NCI-H1930 (cell line): ENCODE measurements at places on chromosomes 7 and 10.

DNA sequence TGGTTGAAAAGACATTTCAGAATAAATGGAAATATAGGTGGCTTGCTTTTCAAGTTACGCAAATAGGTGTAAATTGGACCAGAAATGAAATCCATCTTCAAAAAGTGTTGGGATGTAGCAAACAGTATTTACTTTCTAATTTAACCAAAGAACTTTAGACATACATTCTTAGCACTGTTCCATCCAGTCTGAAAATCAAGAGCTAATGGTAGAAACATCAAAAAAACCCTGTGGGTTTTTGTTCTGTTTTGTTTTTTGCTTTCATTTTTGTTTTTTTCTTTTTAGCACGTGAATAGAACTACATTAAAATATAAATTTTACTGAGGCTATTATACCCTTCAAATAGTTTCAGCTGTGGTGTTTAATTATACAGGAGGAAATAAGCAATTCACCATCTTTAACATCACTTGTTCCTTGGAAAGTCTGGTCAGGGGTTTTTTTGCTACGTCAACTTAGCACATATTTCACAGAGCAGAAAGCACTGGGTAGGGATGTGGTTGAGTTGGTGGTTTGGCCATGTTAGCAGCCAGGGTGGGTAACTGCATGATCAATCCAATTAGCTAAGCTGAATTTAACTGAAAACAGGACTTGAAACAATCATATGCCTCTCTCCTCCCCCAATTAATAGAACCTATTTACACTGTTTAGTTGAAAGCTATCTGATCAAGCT is 275.4 kb upstream of the PFKP start:
- no peak for DNase-seq

DNA sequence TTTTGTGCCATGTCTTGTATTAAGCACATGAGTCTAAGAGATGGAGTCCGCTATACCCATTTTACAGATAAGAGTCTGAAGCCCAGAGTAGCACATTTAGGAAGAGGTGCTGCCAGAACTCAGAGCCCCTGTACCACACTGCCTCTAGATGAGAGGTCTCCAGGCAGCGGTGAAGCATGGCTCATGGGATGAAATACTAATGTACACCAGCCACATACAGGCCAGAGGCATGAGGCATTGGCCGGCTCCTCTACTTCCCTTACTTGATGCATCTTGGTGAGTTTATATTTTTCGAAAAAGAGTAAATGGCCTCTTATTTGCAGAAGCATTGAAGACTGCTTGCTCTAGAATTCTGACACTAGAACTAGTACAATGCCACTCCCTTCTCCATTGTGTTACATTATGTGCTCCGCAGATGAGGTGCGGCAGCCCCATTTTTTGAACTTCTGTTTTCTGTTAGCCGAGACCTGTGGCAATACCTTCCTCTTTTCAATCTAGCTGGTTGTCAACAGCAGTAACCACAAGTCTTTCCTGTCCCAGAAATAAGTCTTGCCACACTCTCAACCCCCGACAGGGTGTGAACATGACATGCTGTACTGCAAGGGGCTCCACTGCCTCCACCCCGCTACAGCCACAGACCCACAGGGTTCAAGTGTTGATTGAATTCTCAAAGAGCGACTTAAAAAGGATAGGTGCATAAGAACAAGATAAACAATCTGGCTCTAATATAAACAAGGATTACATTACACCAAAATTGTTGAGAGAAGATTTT is 145.3 kb downstream of the CELF2 start:
- no peak for DNase-seq

DNA sequence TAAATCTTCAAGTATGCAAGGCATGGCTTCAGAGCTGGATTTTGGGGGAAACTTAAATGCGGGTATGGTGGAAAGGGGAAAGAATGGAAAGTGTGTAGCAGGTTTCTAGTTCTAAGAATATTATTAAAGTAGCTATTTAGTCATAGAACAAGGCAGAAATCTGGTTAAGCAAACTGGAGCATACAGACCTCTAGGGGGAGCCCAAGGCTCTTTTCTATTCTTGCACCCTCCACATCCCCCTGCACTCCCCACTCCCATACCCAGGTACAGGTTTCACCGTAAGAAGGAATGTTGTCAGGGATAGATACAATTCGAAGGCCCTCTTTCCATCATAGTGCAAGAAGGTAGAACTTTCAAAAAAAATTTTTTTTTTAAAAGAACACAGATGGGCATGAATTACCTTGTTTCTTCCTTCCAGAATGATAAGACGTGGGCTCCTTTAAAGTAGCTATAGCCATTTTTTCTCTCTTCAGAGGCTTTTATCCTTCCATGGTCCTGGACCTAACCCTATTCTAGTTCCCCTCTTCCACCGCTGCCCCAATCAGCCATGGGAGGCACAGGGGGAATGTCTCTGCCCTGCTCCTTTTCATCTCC is 41.5 kb upstream of the SMIM30 start:
- DNase-seq = peak; percentile 1

GRCh38 chr7:16365952-16366351 is 55.4 kb downstream of the CRPPA start:
- DNase-seq = no peak

- no peak for DNase-seq
Observed at GRCh38 chr10:34151481-34151880, 663.6 kb downstream of the PARD3 start.

- DNase-seq = no peak
Observed at GRCh38 chr7:13041368-13041988, 354.0 kb downstream of the ARL4A start.

- DNase-seq = no peak
Observed at GRCh38 chr10:70162151-70162891, 8.0 kb downstream of the SAR1A start.

DNA sequence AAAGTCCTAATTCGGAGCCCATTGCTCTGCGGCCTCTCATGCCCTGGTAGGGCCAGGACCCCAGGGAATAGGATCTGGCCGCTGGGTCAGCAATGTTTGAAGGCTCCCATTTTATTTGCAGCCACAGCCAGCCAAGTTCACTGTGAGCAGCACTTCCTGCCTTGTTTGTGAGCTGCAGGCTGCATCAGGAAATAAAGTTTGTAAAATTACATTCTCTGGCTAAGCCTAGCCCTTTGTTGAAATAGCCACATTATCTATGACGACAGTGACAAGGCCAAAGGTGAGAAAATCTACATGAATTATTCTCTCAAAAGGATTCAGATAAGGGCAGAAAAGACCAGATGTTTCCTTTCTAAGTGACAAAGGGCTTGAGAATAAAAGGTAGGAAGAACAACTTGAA is 23.7 kb upstream of the ITGB1 start:
- DNase-seq = no peak

DNA sequence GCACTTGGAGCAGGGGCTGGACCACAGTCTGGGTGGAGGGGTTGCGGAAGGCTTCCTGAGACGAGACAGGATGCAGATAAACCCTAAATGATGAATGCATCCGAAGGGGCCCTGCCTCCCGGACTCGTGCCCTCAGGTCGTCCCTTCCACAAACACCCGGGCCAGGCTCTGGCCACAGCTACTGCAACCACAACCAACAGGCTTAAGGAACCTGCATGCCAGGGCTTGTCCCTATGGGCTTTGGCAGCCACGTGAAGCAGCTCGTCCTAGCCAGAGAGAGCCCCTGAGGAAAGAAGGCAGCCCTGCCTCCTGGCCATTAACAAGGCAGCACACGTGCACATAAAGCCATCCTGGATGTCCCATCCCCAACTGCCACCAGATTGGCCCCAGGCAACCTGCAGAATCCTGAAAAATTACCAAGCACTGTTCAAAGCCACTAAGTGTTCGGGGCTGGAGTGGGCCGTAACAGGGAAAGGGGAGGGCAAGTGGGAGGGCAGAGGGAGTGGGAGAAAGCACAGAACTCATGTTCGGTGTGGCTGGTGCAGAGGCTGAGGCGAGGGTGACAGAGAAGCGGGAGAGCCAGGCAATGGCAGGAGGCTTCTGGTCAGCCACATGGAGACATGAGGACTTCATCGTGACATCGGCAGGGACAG is 62.7 kb downstream of the MAD1L1 start:
- no peak for DNase-seq

DNA sequence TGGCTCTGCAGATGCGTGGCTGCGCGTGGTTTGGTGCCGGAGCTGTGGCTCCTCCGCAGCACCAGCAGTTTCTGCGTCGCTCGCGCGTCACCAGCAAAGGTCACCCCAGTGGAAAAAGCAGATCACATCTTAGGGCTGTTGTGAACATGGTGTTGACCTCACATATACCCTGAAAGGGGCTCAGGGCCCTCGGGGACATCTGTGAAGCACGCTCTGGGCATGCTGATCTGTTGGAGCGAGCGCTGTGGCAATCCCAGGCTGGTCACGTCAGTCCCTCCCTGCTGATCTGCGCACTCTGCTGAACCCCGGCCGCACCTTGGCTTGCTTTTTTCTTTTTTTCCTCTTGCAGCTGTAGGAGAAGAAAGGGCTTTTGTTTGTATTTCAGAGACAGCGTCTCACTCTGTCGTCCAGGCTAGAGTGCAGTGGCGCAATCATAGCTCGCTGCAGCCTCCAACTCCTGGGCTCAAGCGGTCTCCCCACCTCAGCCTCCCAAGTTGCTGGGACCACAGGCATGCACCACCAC is 33.3 kb upstream of the AP5Z1 start:
- DNase-seq = no peak

- DNase-seq = no peak
Observed at GRCh38 chr7:134968110-134968509, 18.2 kb upstream of the AGBL3 start.

- DNase-seq = no peak
Observed at GRCh38 chr10:127952575-127952869, 45.6 kb downstream of the PTPRE start.

DNA sequence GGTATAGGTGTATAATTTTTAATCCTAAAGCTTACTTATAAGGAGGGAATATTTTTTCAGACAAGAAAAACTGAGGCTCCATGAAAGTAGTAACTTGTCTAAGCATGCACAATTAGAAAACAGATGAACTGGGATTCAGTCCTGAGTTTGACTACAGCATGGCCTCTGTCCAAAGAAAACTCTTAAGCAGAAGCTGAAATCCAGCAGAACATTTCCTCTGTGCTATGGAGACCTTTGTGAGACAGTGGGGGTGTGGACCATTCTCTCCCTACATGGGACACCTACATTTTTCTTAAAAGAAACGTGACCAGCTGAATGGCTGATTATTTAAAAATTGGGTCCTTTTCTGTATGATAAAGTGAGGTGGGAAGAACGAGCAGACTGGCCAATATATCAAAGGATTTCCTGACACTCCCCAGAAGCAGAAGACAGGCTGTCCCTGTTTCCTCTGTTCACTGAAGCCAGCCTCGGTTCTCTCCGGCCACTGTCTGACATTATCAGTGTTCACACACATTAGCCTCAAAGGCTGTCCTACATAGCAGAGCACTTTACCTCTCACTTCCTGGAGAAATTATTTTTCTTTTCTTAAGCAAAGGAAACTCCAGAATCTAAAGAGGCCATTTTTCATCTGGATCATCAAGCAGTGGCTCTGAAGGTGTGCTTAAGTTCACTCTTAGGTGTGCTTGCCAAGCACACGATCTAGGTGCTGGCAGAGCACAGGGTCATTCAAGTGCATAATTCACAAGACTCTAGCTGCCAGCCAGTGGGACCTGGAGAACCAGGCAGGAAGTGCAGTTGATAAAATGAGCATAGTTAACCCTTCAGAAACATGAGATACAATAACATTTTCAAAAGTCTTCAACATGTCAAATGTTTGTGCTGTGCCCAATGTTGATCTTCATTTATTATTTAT is 40.4 kb upstream of the KIAA1217 start:
- DNase-seq = no peak

- DNase-seq = no peak
Observed at GRCh38 chr10:85645926-85646711, 720.5 kb downstream of the GRID1 start.

GRCh38 chr7:1713502-1714484 is 43.7 kb downstream of the ELFN1 start:
- no peak for DNase-seq

GRCh38 chr7:137446025-137446424 is 102.5 kb upstream of the PTN start:
- DNase-seq = no peak

DNA sequence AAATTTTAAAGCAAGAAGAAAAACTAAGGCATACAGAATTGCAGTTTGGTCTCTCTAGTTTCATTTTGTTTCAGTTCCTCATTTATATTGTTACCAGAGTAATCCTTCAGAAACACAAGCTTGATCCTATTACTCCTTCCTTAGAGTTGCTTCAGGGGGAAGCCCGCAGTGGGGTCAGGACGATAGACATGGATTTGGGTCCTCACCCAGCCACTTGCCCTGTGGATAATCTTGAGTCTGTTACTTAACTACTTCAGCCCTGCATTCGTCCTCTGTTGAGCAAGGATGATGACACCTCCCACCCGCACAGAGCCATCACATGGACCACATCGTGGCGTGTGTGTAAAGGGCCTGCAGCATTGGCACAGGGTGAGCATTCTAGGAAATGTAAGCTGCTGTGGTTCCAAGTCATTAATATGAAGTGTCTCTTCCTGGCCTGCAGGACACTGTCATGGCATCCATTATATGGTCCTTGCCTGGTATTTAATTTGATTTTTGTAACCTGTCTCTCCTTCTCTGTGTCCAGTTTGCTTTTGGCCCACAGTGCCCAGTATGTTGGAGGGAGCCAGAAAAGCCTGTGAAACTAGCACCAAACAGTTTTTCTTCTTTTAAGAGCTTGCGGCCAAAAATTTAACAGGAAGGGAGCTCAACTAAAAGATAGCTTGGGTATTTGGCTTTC is 111.2 kb downstream of the EEPD1 start:
- DNase-seq = no peak

- no peak for DNase-seq
Observed at GRCh38 chr7:30087371-30087770, 47.4 kb upstream of the MTURN start.

GRCh38 chr10:84269773-84270172 is 24.9 kb downstream of the RGR start:
- no peak for DNase-seq

DNA sequence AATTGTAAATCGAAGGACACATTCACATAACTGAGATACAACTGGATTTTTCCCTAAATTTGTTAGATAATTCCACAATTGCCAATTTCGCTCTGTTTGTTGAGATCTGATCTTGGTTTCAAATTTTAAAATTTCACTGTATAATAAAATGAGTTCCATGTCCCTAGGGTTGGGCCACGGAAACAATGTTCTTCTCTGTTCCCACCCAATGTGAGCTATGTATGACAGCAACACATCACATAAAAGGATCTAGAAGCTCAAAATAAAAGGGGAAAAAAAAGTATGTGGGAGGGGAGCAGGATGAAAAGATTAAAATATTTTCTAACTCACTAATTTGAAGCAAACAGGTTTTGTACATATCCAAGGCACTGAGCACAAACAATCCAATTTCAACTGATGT is 287.8 kb upstream of the MKLN1 start:
- no peak for DNase-seq
